NCI-H2081 (cell line): ENCODE measurements at places on chromosomes 11 and 22.
A peak's percentile ranks its signal among the peaks of the same experiment; 100 is the strongest.

GRCh38 chr11:109120341-109120740, 301.6 kb upstream of the C11orf87 start:
- no peak for DNase-seq

DNA sequence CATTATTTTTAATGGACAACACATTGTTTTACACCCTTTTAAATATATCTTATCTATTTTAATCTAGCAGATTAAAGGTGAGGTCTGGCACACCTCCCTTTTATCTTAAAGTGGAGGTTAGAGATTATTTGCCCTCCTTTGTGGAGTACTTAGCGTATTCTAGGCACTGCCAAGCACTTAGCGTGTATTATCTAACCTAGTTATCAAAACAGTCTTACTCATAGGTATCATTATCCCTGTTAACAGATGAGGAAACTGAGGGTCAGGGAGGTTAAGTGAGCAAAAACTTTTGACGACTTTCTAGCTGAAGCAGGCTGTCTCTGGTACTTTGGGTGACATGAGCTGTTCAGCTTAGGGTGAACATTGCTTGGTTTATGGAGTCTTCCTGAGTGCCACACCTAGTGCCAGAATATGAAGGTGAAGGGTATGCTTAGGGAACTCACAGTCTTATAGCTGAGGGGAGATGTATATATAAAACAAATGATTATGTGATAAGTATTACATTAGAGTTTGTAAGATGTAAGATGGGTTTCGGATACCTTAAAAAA, 55.0 kb downstream of the ZNRF3 start:
- no peak for DNase-seq

- DNase-seq, result no peak
Measured at GRCh38 chr22:28815111-28815510, 14.7 kb upstream of the XBP1 start.

DNA sequence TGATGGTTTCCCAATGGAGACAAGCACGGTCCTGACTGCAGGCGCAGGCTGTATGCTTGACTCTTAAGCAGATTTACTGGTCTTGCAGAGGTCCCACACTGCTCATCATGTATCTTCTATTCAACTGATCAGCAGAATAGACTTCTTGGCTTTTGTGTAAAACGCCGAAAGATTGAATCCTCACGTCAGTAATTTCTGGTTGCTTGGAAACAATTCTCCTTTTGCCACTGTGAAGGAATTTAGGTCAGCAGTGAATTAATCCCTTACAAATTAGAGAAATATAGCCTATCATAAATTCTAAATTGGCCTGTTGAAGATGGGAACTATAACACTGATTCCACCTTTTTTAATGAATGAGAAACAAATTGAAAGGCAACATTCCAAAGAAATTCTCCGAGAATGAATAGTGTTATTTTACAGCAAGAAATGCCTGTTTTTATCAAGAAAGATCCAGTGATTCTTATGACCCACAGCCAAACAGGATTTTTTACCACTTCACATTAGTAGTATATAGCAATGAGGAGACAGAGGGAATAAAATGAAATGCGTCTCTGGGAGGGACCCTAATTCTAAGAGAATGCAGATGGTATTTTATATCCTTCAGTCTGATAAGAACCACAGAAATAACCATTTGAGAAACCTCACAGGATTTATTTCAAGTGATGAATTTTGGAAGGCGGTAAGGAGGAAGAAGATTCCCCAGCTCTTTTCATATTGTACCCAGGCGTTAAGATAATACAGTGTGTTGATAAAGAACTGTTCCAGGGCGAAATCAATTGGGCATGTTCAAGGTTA, 362.5 kb downstream of the RAB38 start:
- DNase-seq, result no peak

- no peak for DNase-seq
Measured at GRCh38 chr22:27749597-27750225, 51.8 kb downstream of the MN1 start.

DNA sequence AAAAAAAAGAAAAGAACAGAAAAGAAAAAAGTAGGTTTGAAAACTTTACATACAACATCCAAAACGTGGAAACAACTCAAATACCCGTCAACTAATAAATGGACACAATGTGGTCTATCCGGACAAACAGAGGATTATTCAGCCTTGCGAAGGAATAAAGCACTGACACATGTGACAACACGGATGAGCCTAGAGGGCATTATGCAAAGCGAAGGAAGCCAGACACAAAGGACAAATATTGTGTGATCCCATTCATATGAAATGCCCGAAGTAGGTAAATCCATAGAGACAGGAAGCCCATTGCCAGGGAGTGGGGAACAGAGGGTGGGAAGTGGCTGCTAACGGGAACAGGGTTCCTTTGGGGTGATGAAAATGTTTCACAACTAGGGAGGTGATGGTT, 11.8 kb downstream of the RFPL1 start:
- no peak for DNase-seq

DNA sequence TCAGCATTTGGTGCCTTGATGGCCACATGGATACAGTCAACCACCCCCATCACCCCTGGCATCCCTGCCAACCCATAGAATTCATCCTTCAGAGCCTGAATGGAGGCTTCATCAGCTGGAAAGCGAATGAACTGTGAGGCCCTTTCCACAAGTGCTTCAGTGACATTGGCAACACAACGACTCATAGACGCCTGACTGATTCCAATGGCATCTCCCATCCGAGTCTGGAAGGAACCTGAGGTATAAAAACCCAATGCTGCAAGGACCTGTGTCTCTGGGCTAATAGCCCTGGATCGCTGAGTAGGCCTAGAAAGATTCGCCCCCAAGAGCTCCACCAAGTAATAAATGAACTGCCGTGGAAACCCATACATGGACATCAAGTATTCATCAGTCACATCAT, 1.3 kb downstream of the HARBI1 start:
- no peak for DNase-seq

GRCh38 chr11:44572884-44573283, 7.4 kb downstream of the CD82 start:
- DNase-seq, result no peak

GRCh38 chr11:64970731-64971151, 1.2 kb downstream of the MAJIN start:
- no peak for DNase-seq

DNA sequence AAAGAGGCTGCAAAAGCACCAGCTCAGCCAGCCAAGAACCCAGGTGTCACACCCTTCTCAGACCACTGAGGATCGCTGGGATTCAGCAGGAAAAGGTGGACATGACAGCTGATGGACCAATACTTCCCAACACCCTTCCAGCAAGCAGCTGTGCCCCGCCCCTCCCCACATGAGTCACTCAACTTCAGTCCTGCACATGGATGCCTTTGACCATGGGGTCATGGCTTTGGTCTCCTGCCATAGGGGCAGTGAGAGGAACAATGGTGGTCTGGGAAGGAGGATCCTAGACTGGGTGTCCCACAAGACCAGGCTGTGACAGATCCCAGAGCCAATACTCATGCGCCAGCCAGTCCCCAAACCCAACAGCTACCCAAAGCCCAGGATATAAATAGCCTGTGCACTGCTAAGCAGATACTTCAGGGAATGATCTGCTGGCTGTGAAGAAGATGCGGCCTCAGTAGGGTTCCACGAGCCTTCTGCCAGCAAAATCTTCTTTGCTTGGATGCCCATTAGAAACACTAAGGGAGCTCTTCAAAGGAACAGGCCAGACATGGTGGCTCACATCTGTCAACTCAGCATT, 5.5 kb upstream of the RGL4 start:
- no peak for DNase-seq

- DNase-seq, result peak; percentile 52
Measured at GRCh38 chr11:114259124-114259526, 37.1 kb upstream of the NNMT start.

DNA sequence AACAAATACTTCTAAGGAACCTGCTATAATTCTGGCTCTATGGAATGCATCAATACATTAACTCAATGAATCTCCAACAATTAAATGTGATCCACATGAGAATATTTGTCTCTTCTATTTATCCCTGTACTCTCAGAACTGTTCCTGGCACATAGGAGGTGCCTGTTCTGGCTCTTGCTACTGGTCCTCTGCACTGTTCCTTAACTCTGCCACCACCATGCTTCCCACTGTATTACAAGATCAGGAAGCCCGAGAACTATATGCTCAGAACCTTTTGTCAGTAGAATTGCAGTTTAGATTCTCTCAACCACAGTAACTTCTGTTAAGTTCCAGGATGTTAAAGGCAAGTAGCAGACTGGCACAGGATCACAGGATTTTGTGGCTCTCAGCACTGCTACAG, 376.3 kb upstream of the CCDC90B start:
- no peak for DNase-seq

DNA sequence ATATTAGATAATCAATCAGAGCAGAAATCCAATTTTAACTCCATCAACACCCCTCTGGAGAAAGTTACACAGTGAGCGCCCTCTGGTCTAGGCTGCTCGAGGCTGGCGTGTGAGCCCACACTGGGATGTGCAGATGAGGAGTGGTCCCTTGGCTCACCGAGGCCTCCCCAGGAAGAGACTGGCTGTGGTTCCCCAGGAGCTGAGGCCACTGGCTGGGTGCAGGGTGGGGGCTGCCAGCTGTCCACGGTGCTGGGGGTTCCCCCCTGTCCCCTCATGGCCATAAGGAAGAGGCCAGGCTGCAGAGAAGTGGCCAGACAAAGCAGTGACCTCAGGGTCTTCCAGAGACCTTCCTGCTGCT, 750.7 kb downstream of the BRD1 start:
- no peak for DNase-seq

DNA sequence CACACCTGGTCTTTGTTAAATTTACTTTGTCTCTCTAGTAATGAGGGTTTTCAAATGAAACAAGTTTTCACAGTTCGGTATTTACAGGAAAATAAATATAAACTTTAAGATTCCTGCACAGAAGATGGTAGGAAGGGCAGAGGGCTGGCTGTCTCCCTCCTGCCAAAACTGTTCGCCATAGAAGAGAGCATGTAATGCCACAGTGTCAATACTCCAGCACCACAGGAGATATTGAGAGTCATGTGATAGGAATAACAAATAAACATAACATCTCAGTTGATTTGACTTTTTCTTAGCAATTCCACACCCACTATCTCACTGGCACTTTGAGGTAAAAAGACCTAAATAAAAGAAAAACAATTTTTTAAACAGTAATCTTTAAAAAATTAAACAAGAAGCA, 100.9 kb downstream of the MRTFA start:
- no peak for DNase-seq
